ENCODE measurements at places on chromosomes 2 and 18.

DNA sequence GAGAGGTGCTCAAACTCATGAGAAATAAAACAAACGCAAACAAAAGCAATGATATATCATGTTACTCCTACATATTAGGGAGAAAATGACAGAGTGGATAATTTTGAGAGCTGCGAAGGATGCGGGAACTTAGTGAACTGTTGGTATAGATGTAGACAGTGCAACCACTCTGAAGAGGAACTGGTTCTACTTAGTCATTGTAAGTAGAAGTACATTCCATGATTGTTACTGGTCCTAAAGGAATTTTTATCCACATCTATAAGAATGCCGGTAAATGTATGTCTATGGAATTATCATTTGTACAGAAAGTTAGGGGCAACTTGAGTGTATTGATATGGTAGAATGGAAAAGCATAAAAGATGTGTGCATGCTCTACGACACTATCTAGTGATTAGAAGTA, 1238.4 kb downstream of the LRP1B start:
- DNase-seq = no peak

DNA sequence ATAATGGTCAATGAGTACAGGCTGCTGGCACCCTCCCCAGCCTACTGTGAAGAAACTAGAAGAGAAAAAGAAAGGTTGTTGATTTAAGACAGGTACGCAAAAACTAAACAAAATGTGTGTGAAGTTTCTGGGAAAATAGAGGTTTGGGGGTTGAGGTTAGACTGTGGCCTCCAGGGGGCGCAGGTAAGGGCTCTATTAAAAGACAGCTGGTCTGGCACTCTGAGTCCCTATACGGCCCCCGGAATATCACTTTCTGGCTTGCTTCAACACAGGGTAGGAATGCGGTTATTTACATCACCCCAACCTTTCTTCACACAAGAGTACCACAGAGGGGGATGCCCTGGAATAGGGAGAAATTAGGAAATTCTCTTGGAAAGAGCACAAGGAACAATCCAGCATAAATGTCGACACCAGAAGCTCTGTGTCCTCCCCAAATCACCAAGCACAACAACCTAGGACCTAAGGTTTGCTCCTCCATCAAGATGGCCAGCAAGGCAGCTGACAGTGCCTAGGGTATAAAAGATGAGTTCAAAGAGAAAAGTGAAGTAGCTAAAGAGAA, 480.8 kb upstream of the KLHL29 start:
- no peak for DNase-seq

GRCh38 chr2:23761638-23762037, 165.3 kb downstream of the ATAD2B start:
- no peak for DNase-seq

DNA sequence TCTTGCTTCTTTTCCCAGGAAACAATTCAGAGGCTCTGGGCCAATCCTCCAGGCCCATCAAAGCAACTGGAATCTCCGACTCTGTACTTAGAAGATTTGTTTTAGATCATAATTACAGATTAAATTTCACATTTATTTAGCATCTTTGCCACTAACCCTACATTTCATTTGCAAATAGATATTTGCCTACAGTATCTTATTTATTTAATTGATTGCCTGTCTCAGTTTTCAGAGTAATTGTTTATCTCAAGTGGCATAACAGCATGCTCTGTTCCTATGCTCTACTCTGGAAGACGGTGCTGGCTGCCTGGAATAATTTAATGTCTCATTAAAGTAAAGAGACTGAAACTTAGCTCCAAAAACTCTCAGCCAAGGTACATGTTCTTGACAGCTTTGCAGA, 213.4 kb downstream of the HNMT start:
- no peak for DNase-seq

DNA sequence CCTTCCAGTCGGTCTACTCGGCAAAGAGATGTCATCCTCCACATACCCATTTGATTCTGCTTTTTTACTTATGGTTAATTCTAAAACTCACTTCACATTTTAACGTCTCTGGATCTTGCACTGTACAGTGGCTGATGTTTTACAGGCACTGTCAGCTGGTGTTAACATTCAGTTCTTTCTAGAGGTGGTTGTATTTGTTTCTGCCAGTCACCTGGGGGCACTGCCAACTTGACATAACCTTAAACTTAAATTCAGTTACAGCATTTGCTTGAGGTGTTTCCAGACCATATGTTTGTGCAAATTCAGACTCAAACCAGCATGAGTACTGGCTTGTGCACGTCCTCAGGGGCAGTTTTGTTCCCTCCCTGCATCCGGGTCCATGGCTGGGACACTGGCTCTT, 5.3 kb upstream of the TMEM185B start:
- no peak for DNase-seq

DNA sequence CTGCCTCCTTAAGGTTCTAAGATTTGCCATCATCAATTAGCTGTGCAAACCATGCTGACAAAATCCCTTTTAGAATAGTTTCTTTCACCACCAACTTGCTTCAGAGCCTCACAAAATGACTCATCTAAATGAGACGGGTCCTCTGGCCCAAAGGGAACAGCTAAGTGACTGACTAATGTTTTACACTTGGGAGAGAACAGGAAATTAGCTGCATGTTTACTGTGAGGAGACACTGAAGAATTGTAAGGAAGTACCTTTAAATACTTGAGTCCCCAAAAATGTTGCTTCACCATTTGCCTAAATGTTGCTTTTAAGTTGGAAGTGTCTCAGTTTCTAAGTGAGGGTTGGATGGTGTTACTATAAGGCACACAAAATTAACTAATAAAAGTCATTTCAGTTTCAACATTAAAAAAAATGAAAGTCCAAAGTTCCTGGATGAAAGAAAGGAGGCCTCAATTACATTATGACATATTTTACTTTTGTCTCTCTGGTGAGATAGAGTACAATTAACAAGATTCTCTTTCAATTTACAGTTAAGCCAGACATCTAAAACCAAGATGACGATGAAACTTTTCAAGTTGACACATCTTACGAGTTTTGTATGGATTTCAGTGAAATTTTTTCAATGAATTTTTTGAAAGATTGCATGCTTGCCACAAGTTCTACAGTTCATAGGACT, 229.1 kb upstream of the FN1 start:
- DNase-seq = peak; percentile 86

DNA sequence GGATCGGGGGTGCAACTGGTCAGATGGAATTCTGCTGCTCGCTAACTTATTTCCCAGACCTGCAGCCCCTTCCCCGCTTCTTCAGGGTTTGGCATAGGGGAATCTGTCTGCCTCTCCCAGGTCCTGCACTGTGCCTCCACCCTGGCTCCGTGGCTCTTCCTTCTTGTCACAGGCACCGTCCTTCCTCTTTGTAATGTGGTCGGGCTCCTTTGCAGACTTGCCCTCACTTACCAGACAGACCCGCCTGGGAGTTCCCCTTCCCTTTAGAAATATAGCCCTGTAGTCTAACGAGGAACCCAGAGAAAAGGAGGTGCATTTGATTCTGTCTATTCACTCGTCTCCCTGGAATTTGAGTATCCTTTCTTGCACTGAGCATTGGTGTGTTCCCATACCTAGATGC, 63.9 kb upstream of the PAX8 start:
- DNase-seq = no peak

DNA sequence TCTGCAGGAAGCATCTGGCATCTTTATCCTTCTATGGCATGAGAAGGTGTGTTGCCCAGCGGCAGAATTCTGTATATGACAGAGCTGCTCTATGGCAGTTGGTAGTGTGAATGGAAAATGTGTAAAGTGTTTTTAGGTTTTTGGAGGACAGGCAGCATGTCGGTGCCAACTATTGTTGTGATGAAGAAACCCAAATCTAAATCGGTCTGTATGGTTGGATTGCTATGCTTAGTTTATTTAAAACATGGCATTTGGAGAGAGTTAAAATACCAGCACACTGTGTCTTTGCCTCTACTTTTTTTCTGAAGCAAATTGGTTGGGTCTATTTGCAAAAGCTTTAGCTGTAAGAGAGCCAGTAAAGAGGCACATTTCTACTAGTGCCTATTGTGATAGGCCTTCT, 136.7 kb downstream of the CTNNA2 start:
- DNase-seq = no peak

DNA sequence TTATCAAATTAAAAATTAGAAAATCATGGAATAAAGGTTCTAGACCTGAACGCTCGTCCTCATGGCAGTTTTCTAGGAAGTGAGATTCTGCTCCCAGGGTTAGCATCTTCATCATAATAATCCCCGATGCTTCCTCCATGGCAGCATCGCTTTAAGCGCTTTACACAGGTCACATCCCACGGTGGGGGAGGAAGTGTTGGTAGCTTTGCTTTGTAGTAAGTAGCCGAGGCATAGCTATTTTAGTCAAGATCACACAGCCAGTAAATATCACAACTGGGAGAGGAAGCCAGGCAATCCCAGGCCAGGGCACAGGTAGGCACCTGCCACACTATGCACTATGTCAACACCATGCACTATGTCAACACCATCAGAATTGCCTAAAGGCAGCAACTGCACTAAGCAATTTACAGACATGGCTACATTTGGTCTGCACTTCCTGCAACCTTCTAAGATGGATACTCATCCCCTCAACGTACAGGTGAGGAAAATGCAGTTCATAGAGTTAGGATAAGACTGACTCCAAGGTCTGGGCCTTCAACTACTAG, 205.5 kb downstream of the FBXO15 start:
- DNase-seq = no peak

DNA sequence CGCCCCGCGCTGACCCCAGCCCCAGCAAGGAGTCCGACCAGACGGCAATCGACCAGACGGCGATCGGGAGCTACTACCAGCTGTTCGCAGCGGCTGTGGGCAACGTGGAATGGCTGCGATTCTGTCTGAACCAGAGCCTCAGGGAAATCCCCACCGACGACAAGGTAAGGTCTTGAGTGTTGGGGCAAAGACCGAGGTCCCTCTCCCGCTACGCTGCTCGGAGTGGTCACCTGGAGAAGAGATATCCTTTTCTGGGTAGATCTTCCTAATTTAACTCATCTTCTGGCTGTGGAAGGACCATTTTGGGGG, 704 bp downstream of the ANKRD53 start:
- DNase-seq = no peak

GRCh38 chr2:156065912-156066311, 266.6 kb downstream of the NR4A2 start:
- no peak for DNase-seq

DNA sequence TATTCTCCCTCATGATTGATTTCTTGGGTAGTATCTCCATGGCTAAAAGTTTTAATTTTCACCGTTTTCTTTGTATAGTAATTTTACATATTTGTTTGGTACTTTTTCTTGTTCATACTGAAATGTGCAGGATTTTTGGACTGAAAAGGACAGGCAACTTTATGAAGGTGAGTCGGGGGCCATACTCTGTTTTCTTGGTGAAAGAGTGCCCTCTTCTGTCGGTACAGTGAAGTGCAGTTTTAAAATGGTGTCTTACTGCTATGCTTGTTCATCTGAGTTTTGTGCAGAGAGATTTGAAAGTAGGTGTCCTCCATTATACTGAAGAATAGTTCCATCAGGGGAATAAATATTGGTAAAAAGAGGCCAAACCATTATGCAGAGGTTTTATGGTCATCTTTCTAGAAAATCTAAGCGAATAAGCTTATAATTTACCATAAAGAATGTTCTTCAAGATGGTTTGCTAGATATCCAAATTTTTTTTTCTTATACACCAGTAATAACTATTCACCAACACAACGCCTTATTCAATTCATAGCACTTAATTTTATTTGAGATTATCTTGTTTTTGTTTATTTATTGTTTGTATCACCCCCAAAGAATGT, 8.7 kb upstream of the SERPINB13 start:
- DNase-seq = no peak

GRCh38 chr2:181957668-181958067, 28.0 kb upstream of the PPP1R1C start:
- DNase-seq = no peak
